ENCODE measurements at places on chromosomes 11 and 22.
A peak's percentile ranks its signal among the peaks of the same experiment; 100 is the strongest.

DNA sequence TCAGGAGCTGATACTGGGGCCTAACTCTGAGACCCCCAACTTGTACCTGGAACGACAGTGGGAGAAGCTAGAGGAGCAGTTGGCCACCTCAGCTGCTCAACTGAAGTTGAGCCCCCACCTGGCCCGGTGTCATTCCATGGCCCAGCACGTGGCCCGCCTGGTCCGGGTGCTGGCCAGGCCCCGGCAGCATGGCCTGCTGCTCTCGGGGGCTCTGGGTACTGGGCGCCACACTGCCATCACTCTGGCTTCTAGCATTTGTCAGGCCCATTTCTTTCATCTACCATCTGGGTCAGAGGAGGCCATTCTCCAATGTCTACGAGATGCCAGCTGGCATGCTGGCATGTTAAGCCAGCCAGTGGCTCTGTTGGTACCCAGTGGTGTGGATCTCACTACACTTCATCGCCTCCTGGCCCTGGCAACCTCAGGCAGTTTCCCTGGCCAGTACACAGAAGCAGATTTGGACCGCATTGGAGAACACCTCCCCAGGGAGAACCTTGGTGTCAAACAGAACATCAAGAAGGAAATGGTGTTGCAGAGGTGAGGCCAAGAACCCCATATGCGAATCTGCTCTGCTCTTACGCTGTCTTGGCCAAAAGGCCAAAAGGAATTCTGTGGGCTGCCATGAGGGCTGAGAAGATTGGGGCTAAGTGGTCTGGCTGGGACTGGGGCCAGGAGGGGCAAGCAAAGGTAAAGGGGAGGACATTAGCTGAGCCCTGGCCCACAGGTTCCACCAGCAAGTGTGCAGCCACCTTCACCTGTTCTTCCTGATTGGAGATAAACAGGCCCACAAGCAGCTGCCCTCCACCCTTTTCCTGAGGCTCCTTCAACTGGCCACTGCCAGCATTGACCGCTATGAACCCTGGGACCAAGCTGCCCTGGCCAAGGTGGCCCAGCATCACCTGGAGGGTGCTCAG lies 45.4 kb downstream of the RRP8 start:
- no peak for DNase-seq

GRCh38 chr11:84552791-84553190 lies 1074.4 kb downstream of the DLG2 start:
- no peak for DNase-seq

DNA sequence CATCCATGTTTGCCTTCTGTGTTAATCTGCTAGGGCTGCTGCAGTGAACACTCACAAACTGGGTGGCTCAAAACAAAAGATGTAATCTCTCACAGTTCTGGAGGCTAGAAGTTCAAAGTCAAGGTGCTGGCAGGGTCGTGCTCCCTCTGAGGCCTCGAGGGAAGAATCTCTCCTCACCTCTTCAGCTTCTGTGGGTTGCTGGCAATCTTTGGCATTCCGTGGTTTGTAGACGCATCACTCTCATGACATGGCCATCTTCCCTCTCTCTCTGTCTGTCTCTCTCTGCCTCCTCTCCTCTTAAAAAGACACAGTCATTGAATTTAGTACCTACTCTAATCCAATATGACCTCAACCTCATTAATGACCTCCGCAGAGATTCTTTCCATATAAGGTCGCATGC lies 78.8 kb downstream of the TSPAN18 start:
- no peak for DNase-seq

GRCh38 chr11:20407344-20407743 lies 19.8 kb downstream of the PRMT3 start:
- DNase-seq = no peak

DNA sequence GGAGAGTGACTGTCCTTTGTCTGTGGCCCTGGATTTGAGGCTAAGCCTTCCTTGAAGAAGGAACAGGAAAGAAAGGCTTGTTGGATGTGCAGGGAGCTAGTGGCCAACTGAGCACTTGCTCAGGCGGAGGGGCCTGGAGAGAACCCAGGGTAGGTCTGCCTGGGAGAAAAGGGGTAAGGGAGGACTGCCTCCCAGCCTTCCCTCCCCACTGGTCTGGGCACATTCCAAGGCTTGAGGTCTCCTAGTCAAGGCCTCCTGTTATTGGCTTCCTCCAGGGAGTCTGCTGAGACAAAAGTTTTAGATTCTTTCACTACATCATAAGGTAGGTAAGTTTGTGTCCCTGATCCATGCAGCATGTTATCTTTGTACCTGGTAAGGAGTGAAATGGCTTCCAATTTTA lies 15.2 kb downstream of the KCNQ1OT1 start:
- DNase-seq = no peak

DNA sequence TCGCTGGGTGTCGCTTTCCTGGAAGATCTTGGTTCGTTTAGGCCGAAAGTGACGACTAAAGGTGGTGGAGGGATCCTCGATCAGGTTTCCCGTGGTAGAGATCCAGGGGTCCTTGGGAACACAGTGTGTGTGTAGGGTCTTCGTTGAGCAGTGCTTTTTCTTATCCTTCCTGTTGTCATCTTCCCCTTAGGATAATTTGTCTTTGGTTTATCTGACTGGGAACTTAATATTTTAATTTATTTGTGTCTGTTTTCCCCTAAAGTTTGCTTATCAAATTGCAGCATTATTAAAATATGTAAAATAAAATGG lies 403 bp downstream of the RBM7 start:
- no peak for DNase-seq

DNA sequence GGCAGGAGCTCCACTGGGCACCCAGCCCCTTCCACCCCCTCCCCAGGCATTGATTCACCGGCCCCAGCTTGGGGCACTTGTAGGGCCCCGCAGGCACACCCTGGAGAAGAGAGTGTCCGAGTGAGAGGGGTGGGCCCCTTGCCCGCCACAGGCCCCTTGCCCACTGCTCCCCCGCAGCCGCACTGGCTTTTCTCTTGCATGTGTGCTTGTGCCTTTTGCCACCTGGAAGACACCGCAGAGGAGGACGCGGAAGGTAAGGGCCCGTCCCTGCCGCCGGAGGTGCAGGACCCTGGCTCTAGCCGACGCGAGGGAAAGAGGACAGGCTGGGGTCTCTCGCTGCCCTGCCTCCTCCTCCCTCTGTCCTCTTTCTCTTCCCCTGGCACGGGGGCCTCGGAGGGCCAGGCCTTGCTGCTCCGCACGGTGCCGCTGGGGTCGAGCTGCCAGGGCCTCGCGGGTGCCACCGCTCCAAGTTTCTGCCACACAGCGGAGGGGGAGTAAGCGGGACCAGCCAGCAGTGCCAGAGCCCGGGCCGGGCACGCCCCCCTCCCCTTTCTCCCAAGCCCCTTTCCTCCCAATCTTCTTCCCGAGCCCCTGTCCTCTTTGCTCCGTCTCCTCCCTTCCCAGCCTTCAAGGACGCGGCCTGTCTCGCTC lies 9.5 kb downstream of the TNNT3 start:
- no peak for DNase-seq

GRCh38 chr22:39593066-39593930 lies 22.7 kb downstream of the CACNA1I start:
- DNase-seq = no peak

GRCh38 chr22:29136782-29137700 lies 64.2 kb downstream of the KREMEN1 start:
- peak; percentile 24 for DNase-seq

DNA sequence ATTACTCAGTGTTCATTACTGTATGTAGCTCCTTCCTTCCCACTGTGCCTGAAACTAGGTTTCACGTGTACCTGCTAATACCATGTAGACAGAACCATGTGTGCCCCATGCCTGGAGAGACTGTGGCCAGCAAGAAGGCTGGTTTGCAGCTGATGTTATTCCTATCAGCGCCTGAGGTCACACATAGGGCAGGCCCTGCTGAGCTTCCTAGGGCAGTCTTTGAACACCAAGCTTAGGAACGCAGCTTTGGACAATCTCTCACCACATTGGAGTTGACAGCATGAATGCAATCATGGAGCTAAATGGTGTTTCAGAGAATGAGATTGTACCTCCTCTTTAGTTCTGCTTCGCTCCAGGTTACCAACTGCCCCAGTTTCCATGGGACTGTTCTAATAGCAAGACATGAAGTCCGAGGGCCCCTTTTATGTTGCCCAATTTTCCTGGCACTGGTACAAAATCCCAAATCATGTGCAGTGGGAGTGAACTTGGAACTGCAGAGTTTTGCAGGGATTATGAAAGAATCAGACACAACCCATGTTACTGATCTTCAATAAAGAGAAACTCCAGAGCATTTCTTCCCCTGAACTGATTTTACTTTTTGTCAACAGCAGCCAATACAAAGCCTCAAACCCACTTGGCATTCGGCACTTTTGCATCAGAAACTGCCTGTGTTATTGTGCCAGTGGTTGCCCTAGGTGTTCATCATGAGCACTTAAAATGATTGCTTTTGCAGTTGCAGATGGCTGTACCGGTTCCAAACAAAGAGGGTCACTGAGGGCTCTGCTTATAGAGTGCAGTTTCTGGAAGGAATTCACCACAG lies 154.2 kb upstream of the TTC12 start:
- no peak for DNase-seq

DNA sequence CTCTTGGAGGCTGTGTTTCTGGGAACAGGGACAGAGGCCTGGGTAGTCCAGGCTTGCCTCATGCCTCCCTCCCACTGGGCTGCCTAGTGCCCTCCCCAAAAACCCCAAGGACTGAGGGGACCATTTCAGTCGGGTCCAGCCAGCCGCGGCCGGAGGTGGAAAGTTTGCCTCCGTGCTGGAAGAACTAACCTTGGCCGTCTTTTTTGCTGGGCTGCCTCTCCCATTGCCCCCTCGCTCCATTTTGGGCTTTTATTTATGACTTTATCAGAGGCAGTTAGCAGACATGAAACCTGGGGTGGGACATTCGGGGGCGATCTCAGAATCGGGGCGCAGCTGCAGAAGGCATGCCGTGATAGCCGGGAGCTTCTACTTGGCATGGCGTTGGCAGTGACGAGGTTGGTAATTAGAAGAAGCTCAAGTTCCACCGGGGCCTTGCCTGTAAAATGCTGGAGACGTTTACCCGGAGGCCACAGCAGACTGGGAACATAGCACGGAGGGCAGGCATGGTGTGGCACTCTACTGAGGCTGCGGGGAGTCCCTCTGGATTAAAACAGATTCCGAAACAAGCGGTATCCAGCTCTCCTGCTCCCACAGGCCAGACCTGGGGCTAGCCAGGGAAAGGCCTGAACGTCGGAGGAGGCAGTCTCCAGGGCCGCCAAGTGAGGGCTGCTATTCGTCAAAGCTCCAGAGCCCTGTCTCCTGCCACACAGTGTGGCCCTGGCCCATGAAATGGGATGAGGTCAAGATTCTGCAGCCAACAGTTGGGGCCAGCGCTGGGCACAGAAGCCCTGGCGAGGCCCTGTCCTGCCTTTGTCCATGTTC lies 76.4 kb upstream of the PPARA start:
- no peak for DNase-seq

Measured in DMS 273 treated with DMSO at 0.1 percent for 48 hours (cell line).